ENCODE measurements at places on chromosomes 5 and 9.
A peak's percentile ranks its signal among the peaks of the same experiment; 100 is the strongest.

- peak; percentile 42 for DNase-seq
These were observed 104.8 kb upstream of the CD180 start for GRCh38 chr5:67301285-67301903.

DNA sequence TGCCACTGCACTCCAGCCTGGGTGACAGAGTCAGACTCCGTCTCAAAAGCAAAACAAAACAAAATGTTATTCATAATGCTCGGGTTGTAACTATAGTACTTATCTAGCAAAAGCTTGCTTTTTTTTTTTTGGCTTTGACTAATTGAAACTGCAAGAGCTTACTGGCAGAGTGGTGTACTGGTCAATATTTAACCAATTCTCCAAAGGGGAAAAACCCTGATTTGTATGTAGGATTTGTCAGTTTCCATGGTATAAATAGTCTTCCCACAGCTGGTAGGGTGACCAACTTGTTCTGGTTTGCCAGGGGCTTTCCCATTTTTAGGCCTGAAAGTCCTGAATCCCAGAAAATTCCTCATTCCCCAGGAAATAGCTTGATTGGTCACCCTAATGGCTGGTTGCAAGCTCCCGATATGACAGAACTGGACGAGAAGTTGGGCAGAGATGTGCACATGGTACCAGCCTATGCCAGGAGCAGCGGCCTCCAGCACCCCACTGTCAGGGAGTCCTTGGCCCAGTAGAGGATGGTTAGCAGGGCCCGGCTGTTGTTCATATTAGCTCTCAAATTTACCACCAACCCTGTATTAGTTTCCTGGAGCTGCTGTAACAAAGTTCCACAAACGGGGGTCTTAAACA lies 58.0 kb downstream of the FXN start:
- peak; percentile 66 for DNase-seq

DNA sequence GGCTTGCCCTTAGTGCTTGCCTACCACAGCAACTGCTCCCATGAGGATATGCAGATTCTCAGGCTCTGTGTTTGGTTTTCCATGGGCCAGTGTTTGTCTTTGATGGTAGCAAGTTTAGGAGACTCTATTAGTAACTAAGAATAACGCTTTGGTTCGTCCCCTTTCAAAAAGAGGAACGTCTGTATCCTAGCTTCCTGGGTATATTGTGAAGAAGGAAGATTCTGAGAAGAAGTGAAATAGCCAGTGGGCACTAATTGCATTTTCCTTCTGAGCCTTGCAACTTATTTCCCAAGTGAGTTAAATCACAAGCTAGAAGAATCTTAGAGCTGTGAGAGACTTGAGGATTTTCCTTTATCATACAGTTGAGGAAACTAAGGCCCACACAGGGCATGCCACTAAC lies 376.8 kb downstream of the PIK3R1 start:
- no peak for DNase-seq

- DNase-seq = no peak
These were observed 39.8 kb downstream of the STARD4 start for GRCh38 chr5:111472579-111472978.

DNA sequence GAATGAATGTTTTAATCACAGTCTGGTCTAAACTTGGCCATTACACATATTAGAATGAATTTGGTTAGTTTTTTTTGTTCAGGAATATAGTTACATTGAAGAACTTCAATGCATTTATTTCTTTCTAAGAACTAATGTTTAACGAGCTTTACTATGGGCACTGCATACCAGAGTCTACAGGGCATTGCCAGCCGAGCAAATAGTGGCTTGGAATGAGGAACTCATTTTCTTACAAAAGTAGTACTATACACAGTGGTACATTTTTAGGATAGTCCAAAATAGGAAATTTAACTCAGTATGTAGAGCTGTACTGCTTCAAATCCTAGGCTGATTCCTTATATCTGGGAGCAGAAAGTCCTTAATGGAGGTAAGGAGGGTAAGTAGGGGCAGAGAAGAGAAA lies 155.4 kb downstream of the CARTPT start:
- DNase-seq = no peak

- no peak for DNase-seq
These were observed 109.2 kb downstream of the BASP1 start for GRCh38 chr5:17326600-17327037.

GRCh38 chr5:151461312-151461711 lies 13.9 kb downstream of the SLC36A1 start:
- no peak for DNase-seq

GRCh38 chr5:13957032-13957645 lies 12.7 kb upstream of the DNAH5 start:
- peak; percentile 79 for DNase-seq

- DNase-seq = no peak
These were observed 177.1 kb downstream of the ATP10B start for GRCh38 chr5:160674901-160675300.

- no peak for DNase-seq
These were observed 18.8 kb downstream of the FBXL7 start for GRCh38 chr5:15518786-15519185.

- no peak for DNase-seq
These were observed 12.8 kb upstream of the GPX3 start for GRCh38 chr5:151007430-151008209.

DNA sequence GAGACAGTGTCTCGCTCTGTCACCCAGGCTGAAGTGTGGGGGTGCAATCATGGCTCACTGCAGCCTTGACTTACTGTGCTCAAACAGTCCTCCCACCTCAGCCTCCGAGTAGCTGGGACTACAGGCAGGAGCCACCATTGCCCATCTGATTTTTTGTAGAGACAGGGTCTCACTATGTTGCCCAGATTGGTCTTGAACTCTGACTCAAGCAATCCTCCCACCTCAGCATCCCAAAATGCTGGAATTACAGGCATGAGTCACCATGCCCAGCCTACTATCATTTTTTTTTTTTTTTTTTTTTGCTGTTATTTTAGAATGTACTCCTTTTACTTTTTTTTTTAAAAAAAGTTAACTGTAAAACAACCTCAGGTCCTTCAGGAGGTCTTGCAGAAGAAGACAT lies 449.0 kb downstream of the CCDC171 start:
- no peak for DNase-seq

DNA sequence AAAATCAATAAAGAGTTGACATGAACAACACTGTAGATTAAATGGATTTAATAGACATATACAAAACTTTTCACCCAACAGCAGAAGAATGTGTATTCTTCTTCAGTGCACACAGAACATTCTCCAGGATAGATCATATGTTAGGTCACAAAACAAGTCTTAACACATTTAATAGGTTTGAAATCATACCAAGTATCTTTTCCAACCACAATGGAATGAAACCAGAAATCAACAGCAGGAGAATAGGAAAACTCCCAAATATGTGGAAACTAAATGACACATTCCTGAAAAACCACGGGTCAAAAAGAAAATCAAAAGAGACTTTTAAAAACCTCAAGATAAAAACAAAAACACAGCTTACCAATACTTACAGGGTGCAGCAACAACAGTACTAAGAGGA lies 790.1 kb upstream of the ZNF608 start:
- DNase-seq = no peak

DNA sequence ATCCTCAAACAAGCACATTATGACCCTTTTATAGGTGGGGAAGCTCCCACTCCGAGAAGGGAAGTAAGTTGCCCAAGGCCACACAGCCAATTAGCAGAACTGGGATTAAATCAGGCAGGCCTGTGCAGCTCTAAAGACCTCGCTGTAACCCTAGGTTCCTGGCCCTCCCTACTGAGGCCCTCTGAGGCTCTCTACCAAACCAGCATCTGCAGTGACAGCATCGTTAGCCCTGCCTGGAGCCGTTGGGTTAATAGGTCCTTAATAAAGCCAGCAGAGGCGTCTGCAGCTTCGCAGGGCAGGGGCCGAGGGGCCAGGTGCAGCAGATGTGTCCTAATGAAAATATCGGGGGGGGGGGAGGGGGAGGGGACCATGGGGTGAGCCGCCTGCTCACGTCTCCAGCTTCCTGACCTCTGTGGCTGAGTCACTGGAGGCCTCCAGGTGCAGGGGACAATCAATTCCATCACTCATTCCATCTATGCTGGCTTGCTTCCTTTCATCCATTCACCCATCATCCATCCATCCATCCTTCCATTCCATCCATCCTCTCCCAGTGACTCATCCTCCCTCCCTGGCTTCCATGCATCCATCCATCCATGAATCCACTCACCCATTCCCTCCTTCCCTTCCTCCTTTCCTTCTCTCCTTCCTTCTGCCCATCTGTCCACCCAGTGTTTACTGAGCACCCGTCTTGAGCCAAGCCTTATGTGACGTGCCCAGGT lies 203.9 kb downstream of the C9orf50 start:
- peak; percentile 48 for DNase-seq

GRCh38 chr9:81591791-81592190 lies 97.6 kb downstream of the TLE1 start:
- no peak for DNase-seq

- DNase-seq = no peak
These were observed 1.9 kb downstream of the LPAR1 start for GRCh38 chr9:111036429-111036789.

GRCh38 chr5:127425037-127425436 lies 92.4 kb upstream of the PRRC1 start:
- DNase-seq = no peak

GRCh38 chr5:176899946-176900779 lies 1.0 kb upstream of the HK3 start:
- DNase-seq = no peak

GRCh38 chr5:135708481-135709207 lies 125.8 kb upstream of the SLC25A48 start:
- DNase-seq = no peak

GRCh38 chr5:19977099-19977498 lies 10.9 kb downstream of the CDH18 start:
- DNase-seq = no peak

DNA sequence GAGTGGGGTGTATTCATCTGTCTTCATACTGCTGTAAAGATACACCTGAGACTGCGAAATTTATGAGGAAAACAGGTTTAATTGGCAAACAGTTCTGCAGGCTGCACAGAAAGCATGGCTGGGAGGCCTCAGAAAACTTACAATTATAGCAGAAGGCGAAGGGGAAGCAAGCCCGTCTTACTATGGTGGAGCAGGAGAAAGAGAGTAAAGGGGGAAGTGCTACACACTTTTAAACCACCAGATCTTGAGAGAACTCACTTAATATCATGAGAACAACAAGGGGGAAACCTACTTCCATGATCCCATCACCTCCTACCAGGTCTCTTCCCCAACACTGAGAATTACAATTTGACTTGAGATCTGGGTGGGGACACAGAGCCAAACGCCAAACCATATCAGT lies 12.5 kb upstream of the NREP start:
- no peak for DNase-seq

DNA sequence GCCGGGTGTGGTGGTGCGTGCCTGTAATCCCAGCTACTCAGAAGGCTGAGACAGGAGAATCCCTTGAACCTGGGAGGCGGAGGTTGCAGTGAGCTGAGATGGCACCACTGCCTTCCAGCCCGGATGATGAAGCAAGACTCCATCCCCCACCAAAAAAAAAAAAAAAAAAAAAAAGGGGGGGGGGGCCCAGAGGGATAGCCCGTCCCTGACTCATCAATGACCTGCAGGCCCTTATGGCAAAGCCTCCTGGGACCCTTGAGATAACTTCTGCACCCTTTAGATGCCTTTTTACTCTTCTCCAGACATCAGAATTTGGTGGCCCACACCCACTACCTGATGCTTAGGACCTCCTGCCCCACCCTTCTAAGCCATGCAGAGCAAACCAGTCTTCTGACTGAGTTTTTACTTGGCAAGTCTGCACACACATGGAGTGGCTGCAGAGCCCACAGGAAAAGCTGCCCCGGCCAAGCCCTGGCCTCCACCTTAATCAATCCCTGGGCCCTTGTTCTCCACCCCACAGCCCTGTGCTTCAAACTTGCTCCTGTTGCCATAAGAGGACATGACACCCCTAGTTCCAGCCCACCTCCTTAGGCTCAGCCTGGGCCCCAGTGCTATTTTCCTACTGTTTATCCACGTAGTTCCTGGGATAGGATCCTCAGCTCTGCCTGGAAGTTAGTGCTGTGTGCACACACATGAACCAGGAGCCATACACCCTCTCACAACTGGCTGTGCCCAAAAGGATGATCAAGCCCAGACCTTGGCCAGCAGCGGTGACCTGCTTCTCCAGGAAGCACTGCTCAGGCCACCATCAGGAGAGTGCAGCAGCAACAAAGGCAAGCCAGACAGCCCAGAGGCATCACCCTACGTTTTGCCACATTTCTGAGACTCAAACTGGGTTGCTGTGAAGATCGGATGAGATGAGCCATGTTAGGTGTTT lies 5.1 kb downstream of the MGAT1 start:
- DNase-seq = no peak

- no peak for DNase-seq
These were observed 44.2 kb downstream of the SMC2 start for GRCh38 chr9:104138243-104138868.

DNA sequence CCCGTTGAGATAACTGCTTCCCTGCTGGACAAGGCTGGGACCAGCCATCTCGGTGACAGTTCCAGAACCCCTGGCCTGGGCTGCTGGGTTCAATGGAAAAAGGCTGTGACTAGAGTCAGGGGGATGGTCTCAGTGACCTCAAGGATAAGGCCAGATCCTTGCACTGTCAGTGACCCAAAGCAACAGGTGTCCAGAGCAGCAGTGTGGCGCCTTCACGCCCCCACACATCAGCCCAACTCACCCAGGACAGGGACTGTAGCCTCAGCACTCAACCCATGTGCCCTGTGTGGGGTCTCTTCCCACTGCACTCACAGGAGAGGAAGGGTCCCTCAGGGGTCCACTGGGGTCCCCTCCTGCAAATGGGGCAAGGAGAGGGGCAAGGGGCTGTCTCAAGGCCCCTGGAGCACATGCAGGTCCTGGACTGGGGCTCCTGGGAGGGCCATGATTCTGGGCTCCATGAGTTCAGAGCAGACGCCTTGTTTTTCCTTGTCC lies 698 bp upstream of the LCN2 start:
- no peak for DNase-seq

GRCh38 chr9:38408719-38409118 lies 15.5 kb downstream of the IGFBPL1 start:
- DNase-seq = no peak

- no peak for DNase-seq
These were observed 40.1 kb upstream of the PCSK1 start for GRCh38 chr5:96473155-96473554.

DNA sequence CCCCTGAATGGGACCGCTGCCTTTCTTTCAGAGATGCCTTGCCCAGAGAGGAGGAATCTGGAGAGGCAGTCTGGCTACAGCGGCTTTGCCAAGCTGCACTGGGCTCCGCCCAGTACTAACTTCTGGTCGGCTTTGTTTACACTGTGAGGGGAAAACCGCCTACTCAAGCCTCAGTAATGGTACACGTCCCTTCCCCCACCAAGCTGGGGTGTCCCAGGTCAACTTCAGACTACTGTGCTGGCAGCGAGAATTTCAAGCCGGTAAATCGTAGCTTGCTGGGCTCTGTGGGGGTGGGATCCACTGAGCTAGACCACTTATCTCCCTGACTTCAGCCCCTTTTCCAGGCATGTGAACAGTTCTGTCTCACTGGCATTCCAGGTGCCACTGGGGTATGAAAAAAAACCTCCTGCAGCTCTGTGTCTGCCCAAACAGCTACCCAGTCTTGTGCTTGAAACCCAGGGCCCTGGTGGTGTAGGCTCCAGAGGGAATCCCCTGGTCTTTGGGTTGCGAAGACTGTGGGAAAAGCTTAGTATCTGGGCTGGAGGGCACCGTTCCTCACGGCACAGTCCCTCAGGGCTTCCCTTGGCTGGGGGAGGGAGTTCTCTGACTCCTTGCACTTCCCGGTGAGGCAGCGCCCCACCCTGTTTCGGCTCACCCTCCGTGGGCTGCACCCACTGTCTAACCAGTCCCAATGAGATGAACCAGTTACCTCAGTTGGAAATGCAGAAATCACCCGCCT lies 171.2 kb downstream of the CWC27 start:
- no peak for DNase-seq

Measured in ACHN (cell line).